Frontal cortex (tissue), 4 donors: ENCODE measurements at places on chromosomes 5 and 9. TPM values are rescaled to one million over a fixed set of nuclear protein-coding genes. Genes with fewer than 3 reads are reported as not detected.

ARID3C gene
- 0.82 TPM for total RNA-seq

OR1L6 gene
- total RNA-seq, result not detected

PKN3 gene
- total RNA-seq, result 0.41 TPM

PITX1 gene
- not detected for total RNA-seq

CCL28 gene
- 0.41 TPM for total RNA-seq

ORM2 gene
- not detected for total RNA-seq

LAMC3 gene
- total RNA-seq, result 2.4 TPM

PCDHB15 gene
- 18.3 TPM for total RNA-seq

OLFML2A gene
- 1.6 TPM for total RNA-seq

IL3 gene
- not detected for total RNA-seq

FAXDC2 gene
- total RNA-seq, result 2.4 TPM

N4BP3 gene
- 4.1 TPM for total RNA-seq
